Fibroblast of pulmonary artery (primary cell): ENCODE measurements at places on chromosomes 11 and 22.

DNA sequence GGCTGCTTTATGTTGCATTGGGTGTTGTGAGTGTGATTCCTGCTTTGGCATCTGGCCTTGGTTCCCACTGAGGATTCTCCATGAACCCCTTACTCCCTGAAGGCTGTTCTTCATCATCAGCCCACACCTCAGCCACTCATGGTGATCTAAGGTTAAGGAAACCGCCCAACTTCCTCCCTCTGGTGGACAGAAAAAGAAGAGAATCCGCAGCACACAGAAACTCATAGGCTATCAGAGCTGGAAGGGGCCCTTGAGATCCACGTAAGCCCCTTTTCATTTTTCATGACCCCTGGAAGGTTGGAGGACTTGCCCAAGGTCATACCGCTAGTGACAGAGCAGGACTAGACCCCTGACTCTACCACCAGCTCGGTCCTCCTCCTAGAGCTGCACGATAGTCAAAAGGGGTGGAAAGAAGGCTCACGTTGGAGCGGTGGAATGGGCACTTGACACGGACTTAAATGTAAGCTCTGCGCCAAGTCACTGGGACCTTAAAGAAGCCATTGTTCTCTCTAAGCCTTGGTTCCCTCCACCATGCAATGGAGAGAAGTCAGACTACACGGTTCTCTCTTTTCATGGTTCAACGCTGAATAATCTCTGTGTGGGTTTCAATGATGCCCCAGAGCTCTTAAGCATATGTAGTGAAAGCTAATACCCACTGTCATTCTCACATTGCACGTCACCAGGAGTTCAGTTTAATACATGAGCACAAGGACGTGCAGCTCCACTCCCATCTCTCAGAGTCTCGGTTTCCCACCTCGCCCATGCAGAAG is 83.6 kb upstream of the CRTAM start:
- DNase-seq = peak; percentile 35

DNA sequence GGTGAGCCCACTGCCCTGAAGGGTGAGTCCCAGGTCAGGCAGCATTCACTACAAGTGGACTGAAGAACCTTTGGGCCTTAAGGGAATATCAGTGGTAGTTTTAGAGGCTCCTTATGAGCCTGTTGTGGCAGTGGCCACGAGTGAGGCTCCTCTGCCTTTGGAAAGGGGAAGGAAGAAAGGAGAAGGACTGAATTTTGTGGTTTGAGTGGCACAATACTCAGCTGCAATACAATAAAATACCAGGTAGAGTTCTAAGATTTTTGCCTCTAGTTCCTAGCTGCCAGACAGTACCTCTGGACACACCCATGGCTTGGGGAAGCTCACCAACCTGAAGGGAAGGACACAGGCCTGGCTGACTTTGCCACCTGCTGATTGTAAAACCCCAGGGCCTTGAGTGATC is 260.9 kb downstream of the DYNC2H1 start:
- DNase-seq = no peak

DNA sequence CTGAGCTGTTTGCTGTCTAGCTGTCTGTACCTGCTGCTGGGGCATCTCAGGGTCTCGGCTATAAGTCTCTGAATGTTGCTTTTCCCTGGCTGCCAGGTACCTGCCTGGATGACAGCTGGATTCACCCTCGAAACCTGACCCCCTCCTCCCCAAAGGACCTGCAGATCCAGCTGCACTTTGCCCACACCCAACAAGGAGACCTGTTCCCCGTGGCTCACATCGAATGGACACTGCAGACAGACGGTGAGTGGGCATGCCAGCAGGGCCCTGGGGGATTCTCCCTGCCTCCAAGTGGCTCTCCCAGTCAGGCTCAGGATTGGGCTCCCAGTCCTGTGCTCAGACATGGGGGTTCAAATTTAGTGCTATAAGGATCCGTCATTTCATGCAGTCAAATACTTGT is 12.9 kb downstream of the IL17RA start:
- no peak for DNase-seq

GRCh38 chr11:11416502-11416901 is 63.5 kb upstream of the CSNK2A3 start:
- DNase-seq = no peak

GRCh38 chr11:73121692-73122091 is 20.4 kb downstream of the FCHSD2 start:
- no peak for DNase-seq

DNA sequence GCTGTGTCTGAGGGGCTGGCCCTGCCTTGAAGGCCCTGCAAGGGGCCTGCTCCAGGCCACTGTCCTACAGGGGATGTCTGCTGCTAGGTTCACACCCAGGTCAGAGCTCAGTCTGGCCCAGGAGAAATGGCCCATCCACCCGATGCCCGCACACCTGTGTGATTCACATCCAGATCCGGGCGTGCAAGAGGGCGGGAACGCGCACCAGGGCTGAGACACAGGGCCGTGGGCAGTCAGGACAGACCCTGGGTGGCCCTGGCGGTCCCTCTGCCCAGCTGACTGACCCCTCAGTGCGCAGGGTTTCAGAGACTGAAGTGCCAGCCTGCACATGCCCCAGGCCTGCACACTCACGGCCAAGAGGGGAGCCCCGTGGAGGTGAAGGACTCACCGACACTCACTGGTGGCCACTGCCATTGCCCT is 7.4 kb downstream of the TOLLIP start:
- DNase-seq = no peak

DNA sequence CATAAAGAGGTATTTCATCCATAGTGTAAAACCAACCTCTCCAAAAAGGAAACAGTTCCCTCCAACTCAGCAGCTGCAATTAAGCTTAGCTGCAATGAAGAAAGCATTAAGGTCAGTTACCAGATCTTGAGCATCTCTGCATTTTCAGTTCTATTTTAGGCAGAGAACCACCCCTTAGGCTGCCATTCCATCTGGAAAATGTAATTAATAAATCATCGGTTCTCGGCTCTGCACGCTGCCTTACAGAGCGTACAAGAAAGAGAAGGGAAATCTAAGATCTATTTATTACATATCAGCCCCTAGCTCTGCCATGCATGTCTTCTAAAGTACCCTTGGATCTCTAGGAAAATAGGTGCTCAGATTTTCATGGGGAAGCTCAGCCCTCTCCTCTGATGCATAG is 71.5 kb downstream of the RCN1 start:
- DNase-seq = no peak

GRCh38 chr11:18066626-18067025 is 20.6 kb upstream of the TPH1 start:
- no peak for DNase-seq

GRCh38 chr11:14422052-14422813 is 63.2 kb upstream of the RRAS2 start:
- peak; percentile 99 for DNase-seq

GRCh38 chr22:29115682-29116288 is 43.0 kb downstream of the KREMEN1 start:
- no peak for DNase-seq
